ENCODE measurements at places on chromosomes 2 and 18. TPM values are rescaled to one million over a fixed set of nuclear protein-coding genes. Genes with fewer than 3 reads are reported as not detected.

Gene OSR1
- total RNA-seq = 8.1 TPM

Gene ACMSD
- not detected for total RNA-seq

Gene DIS3L2
- total RNA-seq = 10.4 TPM

Gene ASNSD1
- total RNA-seq = 24.5 TPM

Gene PTPRM
- total RNA-seq = 4.7 TPM

Gene POTEC
- total RNA-seq = not detected

Gene MAP3K19
- not detected for total RNA-seq

Gene SFT2D3
- 6.6 TPM for total RNA-seq

Gene ACOXL
- total RNA-seq = not detected

Gene MYOM1
- total RNA-seq = 0.04 TPM

Gene PROKR1
- not detected for total RNA-seq

Gene PSTPIP2
- total RNA-seq = 21.1 TPM

Gene LRRC30
- not detected for total RNA-seq

Gene TLX2
- 0.08 TPM for total RNA-seq

Gene FAP
- 20.7 TPM for total RNA-seq

Gene WNT6
- not detected for total RNA-seq

Gene CAPN14
- total RNA-seq = 0.30 TPM

Gene PSD4
- total RNA-seq = 44.3 TPM

Gene CAPG
- total RNA-seq = 287 TPM

Gene DQX1
- total RNA-seq = 4.2 TPM

Gene AQP12A
- not detected for total RNA-seq

Gene PLGLB1
- 0.55 TPM for total RNA-seq

Gene SP140
- total RNA-seq = not detected

Data from hair follicular keratinocyte (primary cell).